ENCODE measurements at places on chromosomes 2 and 18.

DNA sequence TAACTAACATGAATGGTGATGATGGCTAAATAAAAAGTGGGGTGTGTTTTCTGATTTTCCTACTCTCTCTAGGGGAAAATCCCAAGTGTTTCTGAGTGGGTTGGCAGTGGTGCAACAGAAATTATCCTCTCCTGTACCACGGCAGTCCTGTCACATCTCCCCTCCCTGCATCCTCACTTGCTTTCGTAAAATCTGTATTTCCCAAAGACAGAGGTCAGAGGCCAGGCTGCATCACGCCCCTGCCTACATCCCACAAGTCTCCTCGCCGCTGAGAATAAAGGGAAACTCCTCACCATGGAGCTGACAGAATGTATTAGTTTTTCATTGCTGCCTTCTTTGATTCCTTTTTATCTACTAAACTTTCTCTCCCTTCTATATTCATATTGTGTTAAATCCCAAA is 13.1 kb downstream of the FBLN7 start:
- DNase-seq, result peak; percentile 4

- DNase-seq, result peak; percentile 95
These were observed 280 bp upstream of the CYP1B1 start for GRCh38 chr2:38076152-38076709.

DNA sequence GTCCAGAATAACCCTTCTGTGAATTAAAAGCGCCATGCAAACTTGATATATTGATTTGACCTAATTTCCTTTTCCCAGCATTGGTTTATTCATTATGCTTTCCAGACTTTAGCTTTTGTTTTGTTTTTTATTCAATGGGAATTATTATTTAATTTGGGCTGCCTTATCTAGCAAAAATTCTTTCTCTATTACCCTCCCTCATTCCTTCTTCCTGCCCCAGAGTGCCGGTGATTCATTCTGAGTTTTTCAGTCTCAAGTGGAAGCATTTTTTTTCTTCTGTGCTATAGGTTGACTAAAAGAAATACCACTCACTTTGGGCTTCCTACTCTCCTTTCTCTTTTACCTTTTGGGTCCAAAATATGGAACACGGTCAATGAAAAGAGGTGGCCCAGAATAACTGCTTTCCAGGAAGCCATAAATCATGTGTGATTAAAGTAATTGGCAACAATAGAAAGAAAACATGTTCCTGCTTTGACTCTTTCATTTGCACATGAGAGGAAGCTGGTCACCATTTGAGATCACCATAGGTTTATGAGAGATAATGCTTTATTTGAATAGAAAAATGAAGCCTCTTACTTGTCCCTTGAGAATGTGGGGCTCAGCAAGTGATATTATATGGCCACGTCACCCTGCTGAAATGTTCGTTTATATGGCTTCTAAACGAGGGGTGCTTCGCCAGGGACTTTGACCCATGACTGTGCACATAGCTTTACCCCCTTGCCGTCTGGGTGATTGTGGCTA is 422.8 kb upstream of the ZEB2 start:
- no peak for DNase-seq

DNA sequence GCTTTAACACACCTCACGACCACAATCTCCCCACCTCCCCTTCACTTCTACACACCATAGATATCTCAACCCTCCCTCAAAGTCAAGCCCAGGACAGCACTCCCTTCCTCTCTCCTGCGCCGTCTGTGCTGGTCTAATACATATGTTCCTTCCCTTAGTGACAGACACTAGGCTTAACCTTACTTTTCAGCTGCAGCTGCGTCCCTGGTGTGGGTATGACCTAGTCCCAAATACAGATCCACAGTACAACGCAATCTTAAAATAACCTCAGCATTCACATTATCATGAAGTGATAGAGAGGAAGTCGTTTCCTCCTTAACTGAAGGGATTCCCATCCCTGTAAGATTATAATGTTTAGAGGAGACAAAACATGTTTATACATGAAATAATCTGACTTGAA is 192.7 kb upstream of the TANK start:
- DNase-seq, result no peak

GRCh38 chr18:10229458-10229857 is 225.0 kb upstream of the APCDD1 start:
- DNase-seq, result no peak
